RPMI7951 (cell line): ENCODE measurements at places on chromosomes 16 and 17.

DNA sequence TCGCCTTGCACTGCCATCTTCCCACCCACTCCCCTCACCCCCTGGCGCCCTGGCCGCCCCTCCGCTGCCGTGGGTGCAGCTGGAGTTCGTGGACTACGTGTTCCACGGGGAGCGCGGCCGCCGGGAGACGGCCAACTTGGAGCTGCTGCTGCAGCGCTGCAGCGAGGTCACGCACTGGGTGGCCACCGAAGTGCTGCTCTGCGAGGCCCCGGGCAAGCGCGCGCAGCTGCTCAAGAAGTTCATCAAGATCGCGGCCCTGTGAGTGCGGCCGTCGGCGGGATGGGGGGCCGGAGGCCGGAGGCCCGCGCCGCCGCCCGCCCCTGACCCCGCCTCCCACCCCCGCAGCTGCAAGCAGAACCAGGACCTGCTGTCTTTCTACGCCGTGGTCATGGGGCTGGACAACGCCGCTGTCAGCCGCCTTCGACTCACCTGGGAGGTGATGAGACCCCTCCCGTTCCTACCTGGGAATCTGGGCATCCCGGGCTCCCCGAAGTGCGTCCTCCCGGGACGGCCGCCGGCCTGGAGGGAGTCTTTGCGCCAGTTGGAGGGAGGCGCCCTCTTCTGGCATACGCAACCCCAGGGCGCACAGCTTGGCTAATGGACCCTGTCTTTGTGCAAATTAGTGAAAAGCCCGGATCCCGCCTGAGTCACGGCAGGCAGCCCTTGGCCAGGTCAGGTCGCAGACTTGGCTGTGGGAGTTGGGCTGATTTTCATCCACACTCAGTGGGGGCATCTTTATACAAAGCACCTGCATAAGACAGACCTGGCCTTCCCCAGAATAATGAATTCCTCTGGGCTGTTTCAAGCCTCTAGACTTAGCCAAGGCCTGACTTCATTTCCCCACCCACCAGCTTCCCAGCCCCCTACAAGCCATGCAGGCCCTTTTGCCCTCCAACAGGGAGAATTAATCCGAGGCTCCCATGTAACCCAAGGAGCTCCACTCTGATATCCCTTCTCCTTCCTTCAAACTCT, 14.3 kb downstream of the RAPGEFL1 start:
- peak; percentile 75 for DNase-seq

GRCh38 chr16:85824161-85825135, 25.0 kb downstream of the COX4I1 start:
- no peak for DNase-seq

GRCh38 chr16:56298948-56299596, 107.8 kb downstream of the GNAO1 start:
- peak; percentile 14 for DNase-seq

DNA sequence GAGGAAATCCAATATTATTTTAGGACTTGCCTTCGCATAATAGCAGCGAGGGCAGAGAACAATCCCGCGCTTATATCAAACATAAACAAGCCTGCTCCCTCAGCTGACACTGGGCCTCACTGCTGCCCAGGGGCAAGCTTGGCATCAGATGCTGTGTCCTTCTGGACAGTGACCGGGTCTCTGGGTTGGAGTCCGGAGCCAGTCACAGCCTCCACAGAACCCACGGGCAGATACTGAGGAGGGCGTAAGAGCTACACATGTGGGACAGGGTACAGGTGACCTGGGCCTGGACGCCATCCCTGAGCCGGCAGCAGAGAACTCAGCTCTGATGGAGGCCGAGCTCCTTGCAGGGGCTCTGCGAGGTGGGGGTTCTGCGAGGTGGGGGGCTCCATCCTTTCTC, 14.7 kb upstream of the ZNF469 start:
- no peak for DNase-seq

DNA sequence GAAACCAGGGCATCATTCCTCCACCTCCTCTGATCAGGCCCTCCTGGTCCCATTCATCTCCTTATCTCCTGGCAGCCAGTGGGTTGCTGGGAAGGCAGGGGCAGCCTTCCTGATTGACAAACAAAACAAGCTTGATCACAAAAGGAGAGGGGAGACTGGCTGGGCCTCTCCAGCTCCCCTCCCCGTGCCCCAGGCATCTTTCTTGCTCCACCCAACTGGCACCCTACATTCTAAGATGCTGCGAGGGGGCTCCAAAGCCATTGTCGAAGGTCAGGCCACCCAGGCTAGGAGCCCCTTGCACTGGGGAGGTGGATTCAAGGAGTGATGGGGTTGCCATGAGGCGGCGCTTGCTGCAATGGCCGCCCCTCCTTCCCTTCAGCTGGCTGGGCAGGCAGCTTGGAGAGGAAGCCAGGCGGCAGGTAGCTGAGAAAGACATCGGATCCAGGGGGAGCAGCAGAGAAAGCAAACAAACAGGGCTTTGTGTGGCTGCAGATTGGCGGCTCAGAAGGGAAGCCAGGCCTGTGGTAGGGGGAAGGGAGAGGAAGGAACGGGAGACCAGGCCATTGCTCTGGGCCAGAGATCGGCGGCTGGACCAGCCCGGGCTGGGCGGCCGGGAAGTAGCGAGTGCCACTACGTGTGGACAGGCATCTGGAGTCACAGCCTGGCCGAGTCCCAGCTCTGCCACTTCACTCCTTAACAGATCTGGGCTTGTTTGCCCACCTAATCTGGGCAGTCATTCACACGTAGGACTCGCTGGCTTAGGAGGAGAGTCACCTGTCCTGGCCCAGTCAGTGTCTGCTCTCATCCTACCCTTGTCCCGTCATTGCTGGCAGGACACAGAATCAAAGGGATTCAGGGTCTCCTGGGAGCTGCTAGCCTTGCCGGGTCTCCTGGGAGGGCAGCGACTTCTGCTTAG, 12.3 kb downstream of the RAI1 start:
- peak; percentile 58 for DNase-seq
